ENCODE measurements at places on chromosomes 5 and 9.

GRCh38 chr5:13944560-13945199 is at the start of gene DNAH5:
TSS of gene DNAH5 (minus strand) at chr5:13944688. CDS start at chr5:13944438, 250 bp downstream.
- DNase-seq, result no peak

DNA sequence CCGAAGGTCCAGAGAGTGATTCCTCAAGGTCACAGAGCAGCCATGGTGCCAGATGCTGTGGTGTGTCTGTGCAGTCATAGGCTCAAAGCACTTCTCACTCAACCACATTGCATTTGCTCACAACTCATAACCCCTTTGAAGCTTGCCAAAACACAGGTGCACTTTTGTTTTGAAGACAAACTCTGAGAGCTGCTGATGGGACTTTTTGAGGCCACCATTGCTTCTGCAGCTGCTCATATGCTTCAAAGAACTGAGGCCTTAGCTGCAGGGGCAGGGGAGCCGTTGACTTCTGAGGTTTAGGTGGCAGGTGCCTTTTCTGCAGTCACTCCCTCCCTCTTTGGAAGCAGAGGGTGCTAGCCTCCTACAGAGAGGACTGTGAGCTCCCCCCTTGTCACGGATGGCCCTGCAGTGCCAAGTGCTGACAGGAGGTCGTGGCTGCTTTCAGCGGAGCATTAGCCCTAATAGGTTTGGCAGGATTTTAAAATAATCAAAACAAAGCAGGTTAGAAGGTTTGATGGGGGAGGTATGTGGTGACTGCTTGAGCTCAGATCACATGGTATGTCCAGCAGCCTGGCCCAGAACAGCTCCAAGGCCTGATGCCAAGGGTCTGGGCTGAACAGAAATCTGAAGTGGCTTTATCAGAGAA is 232.1 kb downstream of the MAN2A1 start:
- DNase-seq, result no peak

DNA sequence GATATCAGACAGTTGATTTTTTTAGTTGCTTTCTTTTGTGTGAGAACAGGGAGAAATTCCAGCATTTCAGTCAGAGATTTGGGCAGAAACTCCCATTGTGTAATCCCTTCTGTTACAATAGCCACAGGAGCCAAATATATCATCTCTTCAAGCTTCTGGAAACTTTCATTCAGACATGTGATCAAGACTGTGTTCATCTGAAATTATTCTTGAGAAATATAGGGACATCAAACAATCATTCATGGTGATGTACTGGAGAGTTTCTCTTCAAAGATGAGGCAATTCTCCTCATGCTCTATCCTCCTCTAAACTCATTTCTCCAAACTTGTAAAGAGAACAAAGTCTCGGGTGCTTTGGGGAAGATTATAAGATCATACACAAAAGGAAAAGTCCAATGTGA is 35.2 kb upstream of the CSNK1G3 start:
- no peak for DNase-seq

DNA sequence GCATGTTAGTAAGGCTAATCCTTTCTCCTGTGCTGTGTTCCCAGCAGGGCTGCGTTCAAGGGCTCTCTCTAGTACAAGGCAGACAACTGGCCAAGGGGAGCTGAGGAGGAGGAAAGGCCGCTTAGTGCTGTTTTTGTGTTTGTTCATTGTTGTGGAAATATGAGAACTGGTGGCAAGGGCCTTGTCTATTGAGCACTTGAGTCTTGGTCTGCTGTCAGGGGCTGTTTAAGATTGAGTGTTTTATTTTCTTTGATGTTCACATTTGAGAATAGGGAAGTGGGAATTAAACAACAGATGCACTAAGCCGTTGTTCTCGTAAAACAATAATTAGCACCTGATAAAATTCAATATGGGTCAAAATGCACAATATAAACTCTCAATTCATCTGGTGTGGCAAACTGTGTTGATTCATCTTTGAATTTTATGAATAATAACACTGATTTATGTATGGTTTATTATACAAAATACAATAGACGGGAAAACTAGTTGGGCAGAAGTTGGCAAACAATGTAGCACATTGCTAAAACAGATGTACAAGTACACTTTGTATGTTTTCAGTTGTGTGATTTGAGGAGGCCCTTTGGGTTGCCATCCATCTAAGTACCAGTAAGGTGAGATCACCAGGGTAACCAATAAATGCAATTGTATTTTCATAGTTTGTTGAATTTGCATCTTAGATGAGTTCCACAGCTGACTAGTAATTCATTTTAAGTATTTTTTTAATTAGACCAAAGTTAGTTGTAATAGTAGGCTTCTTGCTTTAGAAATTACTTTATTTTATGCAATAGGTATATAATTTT is 97.6 kb upstream of the GRHPR start:
- no peak for DNase-seq

- no peak for DNase-seq
Observed at GRCh38 chr5:178282391-178282790, 49.8 kb upstream of the PHYKPL start.

DNA sequence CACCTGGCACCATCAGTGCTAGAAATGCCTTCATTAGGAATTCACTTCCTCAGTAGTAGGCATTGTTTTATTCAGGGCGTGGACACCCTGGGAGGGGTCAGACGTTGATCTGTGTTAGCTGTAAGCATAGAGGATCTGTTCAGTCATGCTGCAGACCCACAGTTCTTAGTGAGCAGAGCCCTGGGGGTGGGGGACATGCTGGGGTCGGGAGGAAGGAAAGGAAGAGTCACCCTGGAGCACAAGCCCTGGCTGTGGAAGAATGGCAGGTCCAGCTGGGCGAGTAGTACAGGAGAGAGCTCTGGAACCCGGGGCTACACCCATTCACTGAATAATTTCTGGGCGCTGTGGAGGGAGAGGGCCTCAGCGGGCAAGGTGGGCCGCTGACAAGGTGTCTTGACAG is 172.5 kb downstream of the FSTL4 start:
- no peak for DNase-seq

GRCh38 chr9:38004809-38005560 is 64.0 kb downstream of the SHB start:
- no peak for DNase-seq

- no peak for DNase-seq
Observed at GRCh38 chr9:133143639-133144141, 20.0 kb downstream of the GBGT1 start.

DNA sequence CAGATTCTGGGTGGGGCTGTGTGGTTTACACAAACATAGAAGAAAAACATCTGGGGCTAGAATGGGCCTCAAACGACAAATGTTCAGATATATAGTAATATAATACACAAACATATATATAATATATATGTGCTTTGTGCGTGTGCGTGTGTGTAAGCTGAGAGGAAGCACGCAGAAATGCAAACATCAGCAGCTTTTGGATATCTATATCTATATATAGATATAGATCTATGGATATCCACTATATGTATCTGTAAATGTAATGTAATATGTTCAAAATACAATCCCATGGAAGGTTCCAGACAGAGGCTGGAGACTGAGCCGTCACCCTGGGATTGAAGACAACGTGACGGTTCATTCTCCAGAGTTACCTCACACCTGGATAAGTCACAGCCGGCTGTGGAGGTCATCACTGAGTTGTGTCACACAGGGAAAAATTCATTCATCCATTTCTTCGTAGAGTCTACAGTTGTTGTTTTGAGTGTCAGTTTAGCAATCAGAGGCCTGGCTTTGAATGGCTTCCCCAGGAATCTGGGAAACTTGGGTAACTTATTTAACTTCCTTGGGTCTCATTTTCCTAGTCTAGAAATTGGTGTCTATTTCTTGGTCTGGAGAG is 123.0 kb upstream of the CPEB4 start:
- no peak for DNase-seq

DNA sequence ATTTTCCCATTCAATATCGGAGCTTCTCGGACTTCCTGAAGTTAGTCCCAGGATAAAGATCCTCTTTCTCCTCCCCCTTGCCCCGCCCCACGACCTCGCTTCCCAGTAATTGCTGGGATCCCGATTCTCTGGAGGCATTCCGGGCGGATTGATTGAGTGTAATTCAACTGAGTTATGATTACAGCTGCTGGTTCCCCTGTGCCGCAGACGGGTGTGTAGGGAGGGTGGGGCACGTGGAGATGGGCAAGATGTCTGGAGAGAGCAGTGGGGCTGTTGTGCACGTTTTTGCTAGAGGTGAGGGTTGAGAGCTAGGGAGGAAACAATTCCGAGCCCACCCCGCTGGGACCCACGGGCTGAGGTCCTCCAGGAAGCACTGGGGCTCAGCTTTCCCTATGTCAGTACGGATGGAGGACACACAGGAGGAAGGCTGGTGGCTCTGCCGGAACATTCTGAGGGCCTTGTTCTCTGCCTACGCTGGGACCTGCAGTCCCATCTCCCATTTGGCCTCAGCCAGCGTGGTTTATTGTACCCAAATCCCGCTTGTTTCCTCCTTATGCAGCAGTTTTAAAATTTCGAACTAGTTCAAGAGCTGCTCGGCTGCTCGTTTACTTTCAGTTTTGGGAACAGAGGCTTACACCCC is 2.4 kb upstream of the DMRT2 start:
- no peak for DNase-seq

DNA sequence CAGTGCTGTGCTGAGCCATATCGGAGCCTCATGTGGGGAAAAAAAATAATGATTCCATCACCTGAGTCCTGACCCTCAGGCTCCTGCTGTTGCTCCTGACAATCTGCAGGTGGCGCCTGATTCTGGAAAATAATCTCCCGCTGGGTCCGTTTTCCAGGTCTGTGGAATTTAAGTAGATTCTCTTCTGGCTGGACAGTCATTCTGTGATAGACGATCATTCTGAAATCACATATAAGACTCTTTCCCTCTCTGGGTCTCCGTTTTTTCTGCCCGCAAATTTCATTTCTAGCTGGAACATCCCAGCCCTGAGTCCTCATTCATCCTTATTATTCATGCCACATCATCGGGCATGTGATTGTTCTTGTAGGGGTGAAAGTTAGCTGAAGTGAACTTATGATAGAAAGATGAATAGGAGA is 22.1 kb upstream of the STXBP1 start:
- peak; percentile 72 for DNase-seq
